MCF 10A (cell line): ENCODE measurements at places on chromosomes 2 and 18. TPM values are rescaled to one million over a fixed set of nuclear protein-coding genes. Genes with fewer than 3 reads are reported as not detected.

The ELOA2 gene
- total RNA-seq: not detected in 2 replicates

The MTCL1 gene
- 11.6 and 19.8 TPM in 2 replicates for total RNA-seq

The SERPINB11 gene
- not detected in 2 replicates for total RNA-seq

DNA sequence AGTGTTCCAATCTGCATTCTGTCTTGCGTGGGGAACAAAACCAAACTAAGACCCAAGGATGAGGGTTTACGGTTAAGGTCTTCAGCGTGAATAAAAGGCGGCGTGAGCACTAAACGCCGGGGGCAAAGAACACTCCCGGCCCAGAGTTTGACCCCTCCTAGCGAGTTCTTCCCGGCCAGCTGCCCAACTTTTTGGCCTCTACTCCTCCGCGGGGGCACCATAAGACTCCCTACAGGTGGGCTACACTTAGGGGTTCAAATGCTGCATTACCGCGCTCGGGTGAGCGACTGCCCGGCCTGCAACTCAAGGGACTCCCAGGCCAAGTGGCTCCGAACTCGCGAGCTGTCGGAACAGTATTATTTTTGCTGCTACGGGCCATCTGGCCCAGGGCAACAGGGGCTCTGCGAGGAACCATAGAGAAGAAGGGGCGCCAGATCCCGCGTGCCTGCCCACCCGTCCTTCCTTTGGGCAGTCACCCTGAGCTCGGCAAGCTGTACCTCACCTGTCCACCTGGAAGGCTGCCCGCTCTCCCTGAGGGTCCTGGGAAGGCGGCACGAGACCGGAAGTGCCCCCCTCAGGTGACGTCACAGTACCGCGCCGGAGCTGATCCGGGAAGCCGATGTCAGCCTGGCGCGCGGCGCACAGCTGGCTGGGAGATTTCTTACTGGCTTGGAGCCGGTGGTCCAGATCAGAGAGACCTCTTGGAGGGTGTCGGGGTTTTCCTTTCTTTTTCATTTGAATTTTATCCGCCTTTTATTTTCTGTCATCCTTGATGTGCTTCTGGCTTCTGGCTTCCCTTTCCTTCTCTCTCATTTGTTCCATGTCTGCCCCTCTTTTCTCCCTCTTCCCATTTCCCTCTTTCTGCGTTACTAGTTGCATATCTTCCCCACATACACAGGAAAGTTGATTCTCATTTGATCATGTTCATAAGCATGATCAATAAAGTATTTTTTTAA lies at the start of gene LDAH:
LDAH (minus strand) TSS at position 567 of the 956 bp plus-strand sequence. CDS start 21,638 bp downstream, outside the sequence.
- DNase-seq: peak; percentile 80
- H3K4me1 ChIP-seq: peaks cover 6% of the 10 kb centered on the region
- H3K27ac ChIP-seq: peak within 1 kb of the TSS; percentile 99
- H3K4me3 ChIP-seq: peak within 1 kb of the TSS; percentile 94

- no peak overlapping the region for H3K27ac ChIP-seq
- no peak overlapping the region for H3K4me3 ChIP-seq
- H3K36me3 ChIP-seq: peaks cover 15% of the 10 kb centered on the region
- peaks cover 16% of the 10 kb centered on the region for H3K4me1 ChIP-seq
- H3K27me3 ChIP-seq: no peaks in the 10 kb centered on the region
These were observed 10.9 kb downstream of the NHEJ1 start for GRCh38 chr2:219149667-219150066.

DNA sequence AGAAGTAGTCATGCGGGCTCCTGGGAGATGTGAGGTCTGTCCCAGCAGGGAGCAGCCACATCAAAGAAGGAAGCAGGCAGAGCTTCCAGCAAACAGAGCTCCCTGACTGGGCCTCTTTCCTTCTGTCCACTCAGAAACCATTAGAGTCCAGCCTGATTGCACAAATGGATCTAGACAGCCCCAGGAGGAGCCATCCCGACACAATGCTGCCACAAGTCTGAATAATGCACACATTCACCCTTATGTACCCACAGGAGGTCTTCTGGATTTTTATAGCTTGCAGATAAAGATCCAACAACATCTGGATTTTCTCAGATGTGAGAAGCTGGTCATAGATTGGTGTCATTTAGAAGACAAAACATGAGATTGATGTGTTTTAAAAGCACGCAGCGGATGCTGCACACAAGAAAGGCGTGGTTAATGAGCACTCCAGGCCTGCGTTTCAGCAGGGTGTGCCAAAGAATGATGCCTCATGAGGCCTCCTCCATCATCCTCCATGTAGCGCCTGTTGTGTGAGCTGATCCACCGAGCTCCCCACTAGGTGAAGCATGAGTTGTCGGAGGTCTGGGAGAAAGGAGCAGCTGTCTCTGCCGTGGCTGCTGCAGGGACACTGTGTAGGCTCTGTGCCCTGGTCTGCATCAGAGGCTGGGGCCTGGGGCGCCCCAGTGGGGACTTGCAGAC lies 60.6 kb downstream of the MTCL1 start:
- no peak overlapping the region for H3K4me3 ChIP-seq
- H3K27me3 ChIP-seq: no peaks in the 10 kb centered on the region
- DNase-seq: no peak
- no peak overlapping the region for H3K27ac ChIP-seq

- H3K4me1 ChIP-seq: peaks cover 6% of the 10 kb centered on the region
- no peak for DNase-seq
- no peak overlapping the region for H3K27ac ChIP-seq
- no peaks in the 10 kb centered on the region for H3K27me3 ChIP-seq
- no peak overlapping the region for H3K4me3 ChIP-seq
- H3K36me3 ChIP-seq: no peaks in the 10 kb centered on the region
These were observed 34.4 kb downstream of the CABLES1 start for GRCh38 chr18:23169673-23170044.

DNA sequence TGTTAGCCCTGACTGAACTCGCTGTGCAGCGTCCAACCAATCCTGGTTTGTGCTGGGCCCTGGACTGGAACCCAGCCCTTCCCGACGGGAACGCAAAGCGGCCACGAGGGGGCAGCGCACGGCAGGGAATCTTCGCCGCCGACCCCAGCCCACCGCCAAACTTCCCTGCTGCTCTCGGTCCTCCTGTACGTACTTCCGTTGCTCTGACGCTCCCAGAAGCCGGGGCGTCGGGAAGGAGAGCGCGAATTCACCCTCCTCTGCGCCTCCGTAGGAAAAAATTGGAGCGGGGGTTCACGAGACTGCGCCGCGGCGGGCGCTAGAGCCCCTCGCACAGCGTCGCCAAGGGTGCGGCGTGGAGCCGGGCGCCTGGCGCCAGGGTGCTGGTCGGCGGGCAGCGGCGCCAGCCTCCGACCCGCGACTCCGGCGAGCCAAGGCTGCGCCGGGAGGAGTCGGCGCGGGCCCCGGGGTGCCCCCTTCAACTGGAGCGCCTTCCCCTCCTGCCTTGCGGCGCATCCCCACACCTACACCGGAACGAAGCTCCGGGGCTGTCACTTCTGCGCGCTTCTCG lies 873 bp upstream of the SH3RF3 start:
- H3K27me3 ChIP-seq: no peaks in the 10 kb centered on the region
- DNase-seq: peak; percentile 88
- peak overlapping the region; percentile 92 for H3K4me3 ChIP-seq

- H3K4me3 ChIP-seq: no peak overlapping the region
- H3K27ac ChIP-seq: peak overlapping the region; percentile 75
- DNase-seq: peak; percentile 53
- H3K27me3 ChIP-seq: no peaks in the 10 kb centered on the region
- H3K36me3 ChIP-seq: peaks cover 19% of the 10 kb centered on the region
- H3K4me1 ChIP-seq: peaks cover 37% of the 10 kb centered on the region
These were observed 15.7 kb downstream of the KCTD1 start for GRCh38 chr18:26532367-26533340.

DNA sequence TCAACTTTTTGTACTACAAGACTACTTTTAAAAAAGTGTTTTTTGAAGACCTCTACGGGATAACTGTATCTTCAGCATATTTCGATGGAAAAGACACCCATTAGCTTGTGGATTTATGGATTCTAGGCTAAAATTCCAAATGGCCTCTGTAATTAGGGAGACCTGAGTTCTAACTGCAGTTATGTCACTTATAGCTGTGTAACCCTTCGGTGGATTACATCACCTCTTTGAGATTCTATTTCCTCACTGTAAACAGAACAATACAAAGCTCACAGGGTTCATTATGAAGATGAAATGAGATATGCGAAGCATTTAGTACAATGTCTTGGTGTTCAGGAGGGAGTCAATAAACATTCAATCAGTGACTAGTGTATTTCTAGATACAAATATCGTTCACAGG lies 24.2 kb downstream of the LMAN2L start:
- no peak overlapping the region for H3K4me3 ChIP-seq
- DNase-seq: no peak
- peaks cover 34% of the 10 kb centered on the region for H3K36me3 ChIP-seq
- no peaks in the 10 kb centered on the region for H3K4me1 ChIP-seq

- no peak overlapping the region for H3K27ac ChIP-seq
- H3K4me3 ChIP-seq: no peak overlapping the region
- no peaks in the 10 kb centered on the region for H3K36me3 ChIP-seq
These were observed 88.1 kb downstream of the VSNL1 start for GRCh38 chr2:17628349-17629261.

DNA sequence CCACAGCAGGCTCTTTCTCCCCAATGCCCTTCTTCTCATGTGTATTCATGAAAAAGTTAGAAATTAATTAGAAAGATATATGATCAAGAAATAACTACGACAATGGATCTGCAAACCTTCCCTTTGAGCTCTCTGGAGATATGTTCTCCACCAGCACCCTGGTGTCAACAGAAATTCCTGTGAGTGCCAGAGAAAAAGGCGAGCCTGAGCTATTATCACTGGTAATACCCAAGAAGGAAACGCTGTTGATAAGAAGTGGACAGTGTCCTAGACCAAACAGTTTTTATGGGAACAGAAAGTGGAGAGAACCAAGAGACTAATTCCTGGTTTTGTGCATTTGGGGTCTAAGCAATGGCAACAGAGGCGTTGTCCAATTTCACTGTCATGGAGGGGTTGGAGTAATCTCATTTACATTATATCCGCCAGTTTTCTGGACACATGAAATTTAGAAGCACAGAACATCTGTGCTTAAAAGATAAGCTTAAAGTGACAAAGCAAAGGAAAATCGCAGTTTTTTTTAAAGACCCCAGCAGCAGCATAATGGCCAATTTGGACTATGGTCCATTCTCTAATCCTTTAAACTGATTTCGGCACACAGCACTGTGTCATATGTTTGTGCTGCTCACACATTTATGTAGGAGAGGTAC lies 47.2 kb upstream of the CDC42EP3 start:
- H3K27me3 ChIP-seq: no peaks in the 10 kb centered on the region
- H3K36me3 ChIP-seq: no peaks in the 10 kb centered on the region
- no peak overlapping the region for H3K27ac ChIP-seq

GRCh38 chr2:45675263-45675812 lies 23.9 kb downstream of the PRKCE start:
- no peaks in the 10 kb centered on the region for H3K27me3 ChIP-seq
- peak; percentile 1 for DNase-seq
- H3K4me1 ChIP-seq: no peaks in the 10 kb centered on the region
- H3K27ac ChIP-seq: no peak overlapping the region
- no peak overlapping the region for H3K4me3 ChIP-seq

- H3K27me3 ChIP-seq: no peaks in the 10 kb centered on the region
- peaks cover 31% of the 10 kb centered on the region for H3K36me3 ChIP-seq
- no peaks in the 10 kb centered on the region for H3K4me1 ChIP-seq
- H3K27ac ChIP-seq: no peak overlapping the region
- no peak overlapping the region for H3K4me3 ChIP-seq
These were observed 86.6 kb downstream of the FAM228A start for GRCh38 chr2:24261441-24261840.

DNA sequence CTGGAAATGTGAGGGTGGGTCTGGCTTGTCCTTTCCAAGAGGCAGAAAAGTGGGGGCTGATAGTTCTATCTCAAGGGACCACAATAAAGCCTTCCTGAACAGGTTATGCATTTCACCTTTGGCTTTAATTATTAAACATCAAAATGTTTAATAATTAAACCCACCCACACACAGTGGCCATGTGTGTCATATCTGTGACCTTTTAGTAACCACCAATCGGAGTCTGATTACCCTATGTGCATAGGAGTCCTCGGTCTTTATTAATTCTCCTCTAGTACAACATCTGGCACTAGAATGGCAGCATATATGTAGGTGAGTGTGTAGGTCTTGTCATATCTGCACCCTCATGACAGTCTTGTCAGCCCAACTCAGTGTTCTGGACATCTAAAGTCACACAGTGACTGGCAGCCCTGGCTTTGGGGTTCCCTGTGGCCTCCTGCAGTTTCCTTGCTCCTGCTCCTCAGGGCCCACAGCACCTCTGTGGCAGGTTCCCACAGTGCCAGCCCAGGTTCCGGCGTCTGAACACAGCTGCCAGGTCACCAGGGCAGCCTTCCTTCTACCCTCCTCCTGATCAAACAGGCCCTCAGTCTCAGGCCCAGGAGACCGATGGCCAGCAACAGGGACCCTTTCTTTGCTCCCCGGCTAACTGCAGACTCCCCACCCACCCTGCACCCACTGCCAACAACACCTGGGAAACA lies 100.9 kb downstream of the MTCL1 start:
- H3K36me3 ChIP-seq: no peaks in the 10 kb centered on the region
- no peak for DNase-seq
- no peak overlapping the region for H3K4me3 ChIP-seq
- H3K27ac ChIP-seq: no peak overlapping the region
- peaks cover 20% of the 10 kb centered on the region for H3K4me1 ChIP-seq
- H3K27me3 ChIP-seq: no peaks in the 10 kb centered on the region

DNA sequence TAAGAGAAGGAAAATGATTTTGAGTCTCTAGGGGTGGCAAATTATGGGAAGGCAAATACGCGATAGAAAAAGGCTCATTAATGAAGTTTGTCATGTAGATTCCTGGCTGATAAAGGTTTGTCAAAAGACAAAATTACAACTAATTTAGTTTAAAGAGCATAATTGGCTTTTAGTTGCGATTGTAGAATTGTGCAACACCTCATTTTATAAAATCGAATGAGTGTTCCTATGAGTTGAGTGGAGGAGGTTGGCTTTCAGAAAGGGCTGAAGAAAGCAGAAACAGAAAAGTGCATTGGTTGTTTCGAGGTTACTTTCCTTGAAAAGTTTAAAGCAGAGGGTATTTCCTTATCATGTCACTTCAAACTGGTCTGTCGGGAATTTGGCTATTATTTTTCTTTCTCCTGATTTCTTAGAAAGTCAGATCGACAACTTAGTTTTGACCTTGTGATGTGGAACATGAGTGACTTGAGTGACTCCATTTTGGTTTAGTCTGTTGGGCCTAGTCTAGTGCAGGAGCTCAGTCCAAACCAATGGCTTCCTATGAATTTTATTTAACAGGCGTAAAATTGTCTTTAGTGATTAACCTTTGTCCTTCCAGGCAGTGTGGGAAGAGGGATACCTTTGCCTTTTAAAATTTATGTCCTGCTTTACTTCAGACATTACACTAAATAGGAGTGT lies 2.2 kb upstream of the PCYOX1 start:
- peaks cover 4% of the 10 kb centered on the region for H3K36me3 ChIP-seq
- no peak for DNase-seq
- H3K4me3 ChIP-seq: no peak overlapping the region
- no peaks in the 10 kb centered on the region for H3K27me3 ChIP-seq

DNA sequence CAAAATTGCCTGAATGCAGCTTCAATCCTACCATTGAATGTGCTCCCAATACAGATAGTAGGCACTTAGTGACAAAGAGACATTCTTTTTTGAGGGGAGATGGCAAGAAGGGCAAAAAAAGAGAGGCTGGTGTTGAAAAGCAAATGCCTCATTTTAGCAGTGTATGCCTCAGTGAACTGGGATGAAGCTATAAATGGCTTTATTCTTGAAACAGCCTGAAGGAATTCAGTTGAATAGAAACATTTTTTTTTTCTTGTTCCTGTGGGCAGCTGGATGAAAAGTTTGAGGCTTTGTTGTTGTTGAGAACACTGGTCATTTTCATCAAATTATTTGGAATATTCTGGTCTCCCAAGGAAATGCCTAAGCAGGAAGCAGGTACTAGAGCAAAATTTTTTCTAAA lies 228.9 kb downstream of the RNF144A start:
- H3K27ac ChIP-seq: no peak overlapping the region
- no peaks in the 10 kb centered on the region for H3K36me3 ChIP-seq
- no peaks in the 10 kb centered on the region for H3K4me1 ChIP-seq
- no peak for DNase-seq
- no peak overlapping the region for H3K4me3 ChIP-seq
